ENCODE measurements at places on chromosomes 1 and 21.

DNA sequence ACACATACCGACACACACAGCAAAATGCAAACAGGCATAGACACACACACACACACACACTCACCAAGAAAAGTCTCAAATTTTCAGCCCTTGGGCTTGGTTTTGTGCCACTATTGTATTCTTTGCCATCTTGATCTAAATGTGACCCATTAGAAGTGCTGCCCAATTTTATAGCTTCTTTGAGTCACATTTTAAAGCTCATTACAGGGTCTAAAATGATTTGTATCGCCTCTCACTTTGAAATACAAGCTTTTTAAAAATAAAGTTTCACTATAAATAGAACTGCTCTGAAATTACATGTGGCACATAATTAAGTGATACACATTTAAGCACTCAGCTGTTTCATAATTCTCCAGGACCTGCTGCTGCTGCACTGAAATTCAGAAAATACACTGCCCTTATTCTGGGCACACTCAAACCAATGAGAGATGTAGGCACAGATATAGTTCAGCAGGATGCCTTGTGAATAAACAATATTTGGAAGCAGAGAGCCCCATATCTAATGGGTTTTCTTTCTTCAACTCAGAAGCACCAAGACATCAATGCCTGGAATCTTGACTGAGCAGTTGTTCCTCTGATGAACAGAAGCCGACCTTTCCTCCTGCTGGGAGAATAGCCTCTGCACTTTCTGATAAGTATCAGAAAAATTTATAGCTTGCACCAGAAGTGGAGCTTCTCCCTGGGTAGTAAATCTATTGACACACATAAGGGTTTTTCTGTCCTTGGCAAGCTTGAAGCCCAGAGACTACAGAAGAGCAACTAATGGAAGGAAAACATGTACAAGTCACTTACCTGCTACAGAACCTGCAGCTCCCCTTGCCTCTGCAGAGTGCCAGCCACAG is 37.0 kb upstream of the PLPPR4 start:
- no peak for DNase-seq

DNA sequence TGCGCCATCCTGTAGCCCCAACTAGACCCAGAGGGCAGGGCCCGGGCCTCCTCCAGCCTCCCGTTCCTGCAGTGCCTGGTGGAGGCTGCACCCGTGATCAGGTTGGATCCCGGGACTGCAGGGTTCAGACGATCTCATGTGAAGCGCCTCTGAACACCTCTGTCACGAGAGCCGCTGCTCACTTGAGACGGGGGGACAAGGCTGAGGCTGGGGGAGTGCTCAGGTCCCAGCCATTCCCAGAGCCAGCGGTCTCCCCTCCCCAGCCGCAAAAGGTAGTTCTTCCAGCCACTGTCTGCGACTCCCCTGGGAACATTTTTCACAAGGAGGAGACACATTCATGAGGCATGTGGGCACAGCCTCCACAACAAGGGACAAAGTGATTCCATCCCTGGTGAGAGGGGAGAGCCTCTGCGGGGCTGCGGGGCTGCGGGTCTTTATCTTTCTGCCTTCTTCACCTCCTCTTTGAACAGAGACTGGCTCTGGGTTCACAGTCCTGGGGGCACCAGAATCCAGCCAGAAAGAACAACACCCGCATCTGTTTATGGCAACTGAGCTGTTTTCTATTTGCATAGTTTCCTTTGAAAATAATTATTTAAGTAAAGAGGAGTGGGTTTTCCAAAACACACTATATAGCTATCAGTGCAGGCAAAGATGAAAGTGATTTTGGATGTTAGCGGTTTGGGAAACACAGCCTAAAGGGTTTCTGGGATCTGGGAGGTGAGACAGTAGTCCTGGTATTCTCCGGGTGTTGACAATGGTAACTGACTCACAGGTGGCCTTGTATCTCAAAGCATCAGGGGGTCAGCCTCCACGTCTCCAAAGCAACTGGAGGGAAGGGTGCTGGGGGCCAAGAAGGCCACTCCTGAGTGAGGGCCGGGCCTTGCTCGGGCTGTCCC is 13.0 kb upstream of the LDLRAP1 start:
- DNase-seq, result no peak

DNA sequence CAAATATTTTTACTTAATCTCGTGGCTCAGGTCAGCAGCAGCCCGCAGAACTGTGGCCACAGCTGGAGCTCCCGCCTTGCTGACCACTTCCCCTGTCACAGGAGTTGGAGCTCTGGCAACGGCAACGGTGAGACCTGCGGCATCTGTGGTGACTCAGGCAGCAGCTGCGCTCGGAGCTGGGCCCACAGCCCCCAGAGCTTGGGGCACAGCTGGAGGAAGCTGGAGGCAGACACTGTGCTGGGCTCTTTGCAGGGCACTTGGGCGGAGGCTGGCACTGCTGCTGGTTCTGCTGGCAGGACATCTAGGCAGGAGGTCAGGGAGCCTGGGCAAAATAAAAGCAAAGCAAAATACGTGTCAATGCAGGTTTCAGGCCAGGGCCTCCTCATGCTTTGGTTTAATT is at the start of gene LCE3A:
LCE3A (minus strand) TSS at position 301 of the 400 bp plus-strand sequence; CDS start at position 301, 0 bp downstream.
- no peak for DNase-seq

DNA sequence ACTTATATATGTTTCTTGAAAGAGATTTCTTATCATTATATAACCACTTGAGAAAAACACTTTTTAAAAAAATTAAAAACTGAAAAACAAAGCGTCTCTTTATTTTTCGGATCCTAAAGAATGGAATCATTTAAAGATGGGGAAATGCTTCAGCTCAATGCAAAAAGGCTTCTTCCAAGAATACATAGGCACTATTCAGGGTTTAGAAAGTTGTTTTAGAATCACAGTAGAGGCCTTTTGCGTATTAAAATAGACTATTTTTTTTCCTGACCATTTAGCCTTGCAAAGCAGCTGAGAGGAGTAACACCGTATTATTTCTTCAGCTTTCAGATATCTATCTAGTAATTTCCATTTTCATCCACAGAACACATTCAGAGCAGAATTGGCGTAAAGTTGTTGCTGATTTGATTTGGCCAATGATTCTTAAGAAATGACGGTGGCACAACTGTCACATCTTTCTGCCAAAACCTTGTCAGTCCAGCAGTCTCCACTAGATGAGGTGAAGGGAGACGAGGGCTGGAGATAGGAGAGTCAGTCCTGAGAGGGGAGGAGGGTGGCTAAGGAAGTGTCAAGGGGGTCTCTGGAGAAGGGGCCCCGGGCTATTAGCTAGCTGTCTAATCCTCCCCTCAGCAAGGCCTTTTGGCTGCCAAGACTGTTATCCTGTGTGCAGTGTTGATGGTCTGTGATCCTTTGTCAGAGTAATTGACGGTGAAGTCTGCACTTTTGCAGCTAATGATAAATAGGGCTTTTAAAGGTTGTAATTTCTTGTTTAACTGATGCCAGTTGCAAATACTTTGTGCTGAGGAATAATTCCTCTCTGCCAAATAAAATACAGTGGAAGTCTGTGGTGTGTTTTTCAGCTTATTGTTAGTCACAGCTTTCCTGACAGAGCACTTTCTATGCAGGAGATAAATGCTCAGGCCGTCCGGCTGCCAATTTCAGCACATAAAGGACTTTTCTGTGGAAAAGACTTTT is 34.7 kb downstream of the PRRX1 start:
- DNase-seq, result no peak

- no peak for DNase-seq
These were observed 62.6 kb downstream of the ARHGEF16 start for GRCh38 chr1:3516911-3517675.

DNA sequence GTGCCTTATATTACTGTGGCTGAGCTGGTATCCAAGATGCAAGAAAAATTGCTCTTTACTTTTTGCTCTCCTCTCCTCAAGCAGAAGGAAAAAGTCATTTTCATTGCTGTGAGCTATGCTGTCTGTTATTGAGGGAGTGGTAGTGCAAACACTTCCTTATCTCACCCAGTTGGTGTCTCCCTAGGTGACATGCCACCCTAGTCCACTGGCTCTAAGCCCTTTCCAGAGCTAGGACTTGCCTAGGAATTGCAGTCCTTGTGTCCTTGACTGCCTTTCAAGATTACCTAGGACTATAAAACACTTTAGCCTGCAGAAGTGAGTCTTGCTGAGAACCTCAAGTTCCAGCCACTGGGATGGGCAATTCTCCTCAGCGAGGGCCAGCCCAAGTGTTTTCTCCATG is 458.3 kb downstream of the MRPL39 start:
- DNase-seq, result no peak

DNA sequence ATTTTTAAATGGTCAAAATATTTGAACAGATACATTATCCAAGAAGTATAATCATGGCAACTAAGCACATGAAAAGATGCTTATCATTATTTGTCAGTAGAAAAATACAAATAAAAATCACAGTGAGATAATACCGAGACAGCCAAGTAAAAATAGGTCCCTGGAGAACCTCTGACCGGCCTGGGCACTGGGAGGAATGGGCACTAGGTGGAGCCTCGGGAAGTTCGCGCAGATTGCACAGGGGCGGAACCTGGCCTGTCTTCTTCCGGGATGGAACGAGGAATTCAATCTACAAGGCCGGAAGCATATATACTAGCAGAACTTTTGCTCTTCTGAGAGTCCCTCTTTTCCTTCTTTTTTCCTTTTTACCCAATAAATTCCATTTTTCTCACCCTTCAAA is 148.5 kb upstream of the CHRM3 start:
- no peak for DNase-seq

- DNase-seq, result no peak
These were observed 57.2 kb downstream of the CACHD1 start for GRCh38 chr1:64527165-64527564.

DNA sequence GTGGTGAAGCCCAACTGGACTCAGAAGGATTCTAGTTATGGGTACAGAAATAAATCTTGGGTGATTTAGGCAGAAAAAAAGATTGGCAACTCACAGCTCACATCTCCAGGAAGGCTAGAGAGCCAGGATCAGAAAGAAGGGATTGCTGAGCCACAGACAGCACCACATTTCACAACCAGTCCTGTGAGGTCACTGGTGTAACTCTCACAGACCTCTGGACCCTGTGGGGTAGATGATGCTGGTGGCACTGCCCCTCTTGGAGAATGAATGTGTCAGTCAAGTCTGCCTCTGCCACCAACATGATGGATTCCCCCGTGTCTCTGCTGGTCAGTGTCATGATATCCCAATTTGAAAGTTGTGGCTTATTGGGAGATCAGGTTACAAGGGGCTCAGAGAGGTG is 70.9 kb upstream of the HMCN1 start:
- no peak for DNase-seq

DNA sequence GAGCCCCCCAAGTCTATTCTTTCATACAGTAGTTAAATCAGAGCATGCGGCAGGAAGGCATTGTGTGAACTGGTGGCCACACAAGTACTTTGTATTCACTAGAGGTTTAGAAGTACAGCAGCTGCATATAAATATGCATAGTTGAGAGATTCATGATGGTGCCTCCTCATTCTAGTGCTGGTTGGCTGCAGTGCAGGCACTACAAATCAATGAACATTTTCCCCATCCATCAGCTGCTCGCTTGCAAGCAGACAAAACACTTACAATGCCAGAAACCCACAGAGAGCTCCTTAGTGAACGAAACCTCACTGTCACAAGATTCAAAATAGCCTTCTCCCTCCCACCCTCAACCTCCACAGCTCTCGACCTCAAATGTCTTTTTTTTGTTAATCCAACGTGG is 726.2 kb downstream of the USP25 start:
- no peak for DNase-seq

GRCh38 chr1:160862203-160863060 is at the start of gene CD244:
CD244 (minus strand) TSS chr1:160862887; CDS start chr1:160862677, 210 bp downstream.
- no peak for DNase-seq

DNA sequence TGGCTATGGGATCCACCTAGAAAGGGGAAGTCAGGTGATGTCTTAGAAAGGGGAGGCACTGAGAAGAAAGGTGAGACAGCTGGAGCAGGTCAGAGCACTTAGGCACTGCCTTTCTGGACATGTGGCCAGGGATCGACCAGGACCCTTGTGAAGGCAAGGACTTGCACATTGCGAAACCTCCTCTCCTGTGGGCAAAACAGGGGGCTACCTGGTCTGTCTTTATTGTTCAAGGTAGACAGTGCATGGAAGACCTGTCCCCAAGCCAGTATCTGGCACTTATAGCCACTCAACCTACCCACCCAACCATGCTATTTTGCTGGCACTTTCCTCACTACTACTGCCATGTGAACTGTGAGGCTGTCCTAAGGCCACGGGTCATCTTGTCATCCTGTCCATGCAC is 67.2 kb downstream of the NAV1 start:
- no peak for DNase-seq

GRCh38 chr21:33268737-33269441 is 2.7 kb downstream of the IL10RB start:
- peak; percentile 42 for DNase-seq

GRCh38 chr21:40152476-40152875 is 285.2 kb downstream of the PCP4 start:
- DNase-seq, result no peak

GRCh38 chr1:155977690-155978324 is 540 bp downstream of the ARHGEF2 start:
- DNase-seq, result peak; percentile 41

- DNase-seq, result no peak
These were observed 127.0 kb upstream of the MROH9 start for GRCh38 chr1:170808216-170808885.

DNA sequence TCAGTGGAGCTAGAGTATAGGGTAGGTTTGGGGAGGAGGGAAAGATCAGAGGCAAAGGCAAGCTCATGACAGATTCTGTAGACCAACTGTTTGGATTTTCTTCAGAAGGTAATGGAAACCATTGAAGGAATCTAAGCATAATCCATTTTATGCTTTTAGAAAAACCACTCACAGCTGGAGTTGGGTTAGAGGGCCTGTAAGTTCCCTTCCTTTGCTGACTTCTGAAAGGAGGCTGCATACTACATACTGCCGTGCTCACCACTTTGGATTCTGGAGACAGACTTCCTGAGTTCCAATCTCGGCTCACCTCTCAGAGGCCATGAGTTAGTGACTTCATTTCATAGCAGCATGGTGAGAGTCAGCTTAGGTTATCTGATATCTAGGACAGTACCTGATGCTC is 6.4 kb upstream of the SYT2 start:
- DNase-seq, result no peak

GRCh38 chr21:42276076-42276475 is 39.1 kb downstream of the TFF3 start:
- no peak for DNase-seq

Data from CD4-positive, CD25-positive, alpha-beta regulatory T cell (primary cell).